ENCODE measurements at places on chromosomes 6 and 20. TPM values are rescaled to one million over a fixed set of nuclear protein-coding genes. Genes with fewer than 3 reads are reported as not detected.

The UBD gene
- total RNA-seq = 0.17 TPM

The TRIM40 gene
- not detected for total RNA-seq

The ZNF341 gene
- 1.7 TPM for total RNA-seq

The CALHM4 gene
- not detected for total RNA-seq

The PRDM13 gene
- total RNA-seq = not detected

The PRL gene
- not detected for total RNA-seq

DNA sequence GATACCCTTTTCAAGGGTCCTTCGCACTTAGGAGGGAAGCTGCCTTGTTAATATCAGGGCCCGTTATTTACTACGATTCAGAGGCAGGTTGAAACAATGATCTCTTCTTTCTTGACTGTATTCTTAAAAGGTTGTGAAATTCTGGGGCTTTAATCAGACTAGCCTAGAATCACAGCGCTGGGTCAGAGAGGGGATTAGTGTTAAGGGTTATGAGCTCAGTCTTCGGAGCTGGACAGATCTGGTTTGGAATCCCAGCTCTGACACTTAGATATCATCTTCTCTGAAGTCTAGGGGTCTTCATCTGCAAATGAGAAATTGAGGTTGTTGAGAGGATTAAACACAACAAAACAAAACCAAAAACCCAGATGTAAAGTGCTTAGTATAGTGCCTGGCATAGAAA lies 77.4 kb downstream of the CD83 start:
- DNase-seq = no peak

DNA sequence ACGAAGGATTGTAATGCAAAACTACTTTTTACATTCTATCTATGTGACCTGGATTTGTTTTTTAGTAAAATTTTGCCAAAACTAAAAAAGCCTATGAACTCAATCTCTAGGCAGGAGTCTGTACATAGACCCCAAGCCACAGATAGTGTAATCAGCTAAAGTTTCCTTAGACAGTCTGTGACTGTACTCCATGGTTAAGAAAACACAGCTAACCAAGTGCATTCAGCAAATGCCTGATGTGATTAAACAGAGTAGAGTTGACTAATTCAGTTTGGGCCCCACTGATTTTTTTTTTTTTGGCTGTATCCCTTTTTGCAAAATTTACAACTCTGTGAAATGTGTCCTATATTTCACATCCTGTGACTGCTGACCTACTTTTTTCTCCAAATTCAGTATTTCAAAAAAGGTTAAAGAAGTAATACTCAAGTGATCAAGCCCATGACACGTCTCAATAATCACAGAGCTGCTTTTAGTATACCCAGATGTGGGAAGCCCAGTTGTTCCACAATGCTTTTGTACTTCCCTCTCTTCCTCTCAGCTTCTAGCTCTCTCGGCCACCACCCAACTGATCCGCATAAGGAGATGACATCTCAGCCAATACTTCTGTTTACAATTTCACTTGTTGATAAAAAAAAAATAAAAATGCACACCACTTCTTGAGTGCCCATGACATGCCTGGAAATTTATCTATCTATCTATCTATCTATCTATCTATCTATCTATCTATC lies 108.8 kb upstream of the TBX18 start:
- DNase-seq = no peak

GRCh38 chr20:32763202-32764004 lies 1.2 kb downstream of the DNMT3B start:
- DNase-seq = no peak

DNA sequence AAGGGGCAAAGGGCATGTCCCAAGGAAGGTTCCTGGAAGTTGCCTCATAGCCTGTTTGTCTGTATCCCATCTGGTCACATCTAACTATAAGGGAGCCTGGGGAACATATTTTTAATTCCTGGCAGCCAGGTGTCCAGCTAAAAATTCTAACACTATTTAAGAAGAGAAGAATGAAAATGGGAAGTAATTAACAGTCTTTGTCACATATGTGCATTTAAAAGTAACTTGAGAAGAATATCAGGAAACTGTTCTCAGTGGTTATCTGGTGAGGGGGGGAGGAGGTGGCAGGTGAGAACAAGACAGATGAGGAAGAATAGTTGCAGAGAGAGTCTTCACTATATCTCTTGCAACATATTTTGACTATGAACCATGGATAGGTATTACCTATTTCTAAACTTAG lies 75.5 kb upstream of the ELOVL5 start:
- DNase-seq = no peak

DNA sequence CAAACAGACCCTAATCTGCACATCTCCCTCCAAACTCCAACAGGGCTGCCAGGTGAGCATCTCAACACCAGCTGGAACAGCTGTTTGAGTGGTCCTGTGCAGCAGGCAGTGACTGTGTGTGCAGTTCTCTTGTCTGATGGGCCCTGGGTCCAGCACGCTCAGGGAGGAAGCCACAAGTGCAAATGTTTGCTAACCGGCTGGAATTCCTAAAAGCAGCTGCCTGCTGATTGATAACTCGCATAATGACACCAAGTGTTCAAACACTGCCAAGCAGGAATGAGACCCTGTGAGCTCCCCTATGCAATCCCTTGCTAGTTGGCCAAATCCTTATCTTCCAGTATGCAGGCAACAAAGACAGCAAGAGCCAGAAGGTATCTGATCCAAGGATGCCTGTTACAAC lies 650.6 kb downstream of the CBLN4 start:
- no peak for DNase-seq

- no peak for DNase-seq
Measured at GRCh38 chr6:107594736-107595135, 104.8 kb downstream of the SOBP start.

DNA sequence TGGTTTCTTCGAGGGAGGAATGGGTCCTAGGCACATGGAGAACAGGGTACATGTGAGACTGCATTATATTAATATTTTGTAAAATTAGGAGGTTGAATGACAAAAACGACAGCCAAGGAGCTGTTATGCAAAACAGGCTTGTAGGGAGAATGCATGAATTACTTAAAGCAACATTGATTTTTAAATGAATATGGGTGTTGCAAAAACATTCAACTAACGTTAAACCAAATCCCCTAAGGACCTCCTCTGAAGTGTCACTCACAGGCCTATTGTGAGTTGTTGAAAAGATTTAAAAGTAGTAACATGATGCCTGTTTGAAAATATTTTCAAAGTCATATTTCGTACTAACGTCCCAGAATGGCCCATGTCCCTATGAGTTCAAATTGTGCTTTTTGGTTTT lies 21.9 kb downstream of the FBXL4 start:
- no peak for DNase-seq

DNA sequence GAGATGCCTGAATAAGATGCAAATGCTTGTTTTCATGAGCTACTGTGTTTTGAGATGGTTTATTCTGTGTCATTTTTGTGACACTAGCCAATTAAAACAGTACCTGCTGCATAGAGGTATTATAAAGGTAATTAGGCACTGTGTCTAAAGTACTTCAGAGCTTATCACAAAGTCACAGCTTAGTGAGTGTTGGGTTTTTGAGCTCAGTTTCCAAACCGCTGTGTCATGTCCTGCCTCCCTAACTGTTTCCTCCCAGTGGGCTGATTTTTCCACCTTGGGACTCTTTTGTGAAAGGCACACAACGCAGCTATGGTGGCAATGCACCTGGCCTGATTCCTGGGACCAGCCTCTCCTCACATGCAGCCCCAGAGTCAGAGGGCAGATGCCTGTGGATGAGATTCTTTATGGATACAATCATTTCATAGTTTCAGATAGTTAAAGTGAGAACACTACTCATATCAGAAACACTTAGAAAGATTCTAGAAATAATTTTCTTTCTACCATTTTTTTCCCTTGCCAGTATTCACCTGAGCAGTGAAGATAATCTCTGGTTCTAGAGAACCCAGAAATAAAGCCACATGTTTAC lies 41.3 kb upstream of the TAGAP start:
- no peak for DNase-seq

Data from M059J (cell line).